ENCODE measurements at places on chromosomes 5 and 9.

GRCh38 chr9:79165020-79165780 is 406.6 kb upstream of the TLE4 start:
- no peak for DNase-seq

- no peak for DNase-seq
Observed at GRCh38 chr5:162990856-162991497, 446.4 kb upstream of the CCNG1 start.

- DNase-seq = no peak
Observed at GRCh38 chr5:84088996-84089395, 295.7 kb downstream of the EDIL3 start.

- no peak for DNase-seq
Observed at GRCh38 chr5:136905571-136905970, 540.2 kb upstream of the TRPC7 start.

DNA sequence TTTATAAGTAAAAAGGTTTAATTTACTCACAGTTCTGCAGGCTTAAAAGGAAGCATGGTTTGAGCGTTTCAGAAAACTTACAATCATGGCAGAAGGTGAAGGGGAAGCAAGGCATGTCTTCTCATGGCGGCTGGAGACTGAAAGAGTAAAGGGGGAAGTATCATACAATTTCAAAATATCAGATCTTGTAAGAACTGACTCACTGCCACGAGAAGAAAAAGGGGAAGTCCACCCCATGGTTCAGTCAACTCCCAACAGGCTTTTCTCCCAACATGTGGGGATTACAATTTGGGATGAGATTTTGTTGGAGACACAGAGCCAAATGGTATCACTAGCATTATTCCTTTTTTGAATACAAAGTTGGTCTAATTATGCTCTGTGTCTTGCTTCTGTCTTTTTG is 627.9 kb upstream of the ST8SIA4 start:
- DNase-seq = no peak
